Fibroblast of mammary gland (primary cell): ENCODE measurements at places on chromosomes 2 and 18.

DNA sequence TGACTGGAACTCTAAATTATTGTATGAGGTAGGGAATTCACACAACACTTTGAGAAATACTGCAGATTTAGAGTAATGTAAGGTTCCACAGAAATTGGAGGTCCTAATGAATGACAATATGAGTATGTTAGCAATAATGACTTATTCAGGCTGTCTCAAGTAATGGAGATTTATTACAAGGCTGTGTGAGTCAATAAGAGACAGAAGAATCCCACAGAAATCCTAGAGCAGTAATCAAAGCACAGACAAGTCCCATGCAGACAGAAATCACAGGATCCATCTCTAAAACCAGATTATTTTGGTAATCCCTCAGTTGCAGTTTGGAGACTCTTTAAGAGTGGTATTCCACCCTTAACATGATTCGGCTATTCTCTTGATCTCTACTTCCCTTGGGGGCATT, 83.6 kb downstream of the FAM161A start:
- peak; percentile 41 for DNase-seq

DNA sequence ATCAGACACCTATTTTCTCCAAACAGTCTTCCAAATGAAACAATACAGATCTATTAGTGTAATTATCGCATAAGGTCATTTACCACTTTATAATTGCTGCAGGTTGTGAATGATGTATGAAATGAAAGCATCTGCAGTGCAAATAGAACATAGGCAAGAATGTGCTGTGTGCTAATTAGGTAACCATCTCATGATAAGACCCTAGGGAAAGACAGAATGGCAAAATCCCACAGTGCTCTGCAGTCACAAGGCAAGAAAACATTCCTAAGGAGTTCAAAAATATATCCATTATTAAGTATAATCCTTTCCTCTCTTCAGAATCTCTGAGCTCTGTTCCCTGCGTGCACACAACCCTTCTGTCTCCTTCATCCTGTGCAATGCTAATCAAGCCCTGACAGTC, 488.1 kb downstream of the NR4A2 start:
- DNase-seq: no peak

- DNase-seq: no peak
These were observed 232.5 kb downstream of the TDRD15 start for GRCh38 chr2:21356086-21356856.

- no peak for DNase-seq
These were observed 278.9 kb upstream of the HDAC4 start for GRCh38 chr2:239679755-239680154.

DNA sequence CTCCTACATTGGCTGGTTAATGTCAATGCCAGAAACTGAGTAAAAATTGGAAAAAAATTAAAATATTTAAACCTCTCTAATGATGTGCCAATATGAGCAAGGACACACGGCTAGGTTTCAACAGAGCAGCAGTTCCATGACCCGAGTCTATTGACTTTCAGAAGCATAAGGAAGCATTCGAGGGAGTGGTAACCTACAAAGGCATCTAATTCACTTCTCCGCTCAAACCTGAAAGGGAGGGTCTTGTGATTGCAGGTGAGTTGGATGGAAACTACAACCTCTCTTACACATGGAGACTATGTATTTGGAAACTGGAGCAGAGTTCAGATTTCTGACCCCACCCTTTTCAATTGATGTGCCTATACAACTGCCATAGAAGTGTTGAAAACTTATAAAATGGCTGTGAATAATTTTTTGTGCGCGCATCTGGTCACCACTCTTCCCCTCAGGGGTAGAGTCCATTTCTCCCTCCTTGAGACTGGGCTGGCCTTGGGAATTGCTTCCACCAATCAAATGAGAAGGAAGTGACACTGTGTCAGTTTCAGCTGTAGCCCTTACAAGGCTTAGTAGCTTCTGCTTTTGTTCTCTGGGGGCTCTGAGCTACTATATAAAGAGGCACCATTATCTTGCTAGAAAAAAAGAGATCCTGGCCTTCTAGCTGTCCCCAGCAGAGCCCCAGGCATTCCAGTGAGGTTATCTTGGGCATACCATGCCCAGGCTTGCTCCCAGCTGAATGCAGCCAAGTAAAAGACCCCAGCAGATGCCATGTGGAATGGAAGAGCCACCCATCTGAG, 278.0 kb downstream of the EPHA4 start:
- no peak for DNase-seq
